Regular cardiac myocyte (primary cell): ENCODE measurements at places on chromosomes 12 and 14. TPM values are rescaled to one million over a fixed set of nuclear protein-coding genes. Genes with fewer than 3 reads are reported as not detected.

The P2RX2 gene
- total RNA-seq = not detected in 2 replicates

The PLEK2 gene
- total RNA-seq = 9.3 and 42.0 TPM in 2 replicates

The PIWIL1 gene
- total RNA-seq = not detected in 2 replicates

The DEPDC4 gene
- total RNA-seq = 1.7 and 3.4 TPM in 2 replicates

The ST8SIA1 gene
- total RNA-seq = under 0.01 and 0.28 TPM in 2 replicates

The TMEM121 gene
- total RNA-seq = 5.0 and 12.7 TPM in 2 replicates

The LRTM2 gene
- not detected in 2 replicates for total RNA-seq

The DBX2 gene
- total RNA-seq = not detected in 2 replicates

The LHX5 gene
- total RNA-seq = not detected in 2 replicates
